ENCODE measurements at places on chromosomes 5 and 9. TPM values are rescaled to one million over a fixed set of nuclear protein-coding genes. Genes with fewer than 3 reads are reported as not detected.

Gene RANBP3L
- under 0.01 TPM for total RNA-seq

Gene NOTCH1
- 17.3 TPM for total RNA-seq

Gene ASPN
- total RNA-seq = 11.2 TPM

Gene PCDHB15
- 0.32 TPM for total RNA-seq

Gene RCL1
- total RNA-seq = 7.6 TPM

Gene SCAI
- 7.5 TPM for total RNA-seq

Gene CNTRL
- total RNA-seq = 6.5 TPM

Gene TAS2R1
- total RNA-seq = not detected

Gene SLC6A19
- not detected for total RNA-seq

Gene SLCO6A1
- not detected for total RNA-seq

Gene NIM1K
- total RNA-seq = 4.2 TPM

Gene ARHGEF37
- 1.8 TPM for total RNA-seq

Gene FAXDC2
- total RNA-seq = 18.4 TPM

Gene WDR36
- total RNA-seq = 87.4 TPM

Gene HRCT1
- 0.16 TPM for total RNA-seq

Gene NTNG2
- total RNA-seq = 3.5 TPM

Gene PCDHB11
- 0.69 TPM for total RNA-seq

Gene RACK1
- 4,132 TPM for total RNA-seq

Gene IFNA13
- total RNA-seq = not detected

Gene PCDHGB4
- 26.7 TPM for total RNA-seq

Gene IL3
- total RNA-seq = not detected

Gene CDKN2B
- total RNA-seq = 10.4 TPM

Gene NEUROG1
- not detected for total RNA-seq

Gene OBP2B
- not detected for total RNA-seq

Gene MAMDC2
- 0.52 TPM for total RNA-seq

Gene NUTM2G
- total RNA-seq = not detected
